Upper lobe of right lung (tissue), 1 donor: ENCODE measurements at places on chromosomes 7 and 10. TPM values are rescaled to one million over a fixed set of nuclear protein-coding genes. Genes with fewer than 3 reads are reported as not detected.

The BEND7 gene
- total RNA-seq: 31.1 TPM

The GRM8 gene
- not detected for total RNA-seq

The TDRD1 gene
- 0.14 TPM for total RNA-seq

The EVX1 gene
- not detected for total RNA-seq

The FAM25C gene
- total RNA-seq: not detected

The PON1 gene
- total RNA-seq: 0.49 TPM

The CRHR2 gene
- not detected for total RNA-seq

The DPYSL4 gene
- 1.7 TPM for total RNA-seq

The C7orf33 gene
- not detected for total RNA-seq

The PDZD7 gene
- 1.6 TPM for total RNA-seq

The GTPBP10 gene
- total RNA-seq: 19.9 TPM

The SRGN gene
- total RNA-seq: 225 TPM

The NKX2-3 gene
- 0.26 TPM for total RNA-seq

The OR6V1 gene
- not detected for total RNA-seq

The FXYD4 gene
- total RNA-seq: 1.1 TPM

The MKLN1 gene
- total RNA-seq: 66.0 TPM

The TUBB8 gene
- 0.20 TPM for total RNA-seq

The TLL2 gene
- not detected for total RNA-seq

The ZKSCAN1 gene
- total RNA-seq: 57.5 TPM

The ERVW-1 gene
- total RNA-seq: not detected

The FOXI2 gene
- not detected for total RNA-seq

The CUEDC2 gene
- total RNA-seq: 44.8 TPM

The NSUN6 gene
- total RNA-seq: 10.9 TPM

The LHPP gene
- total RNA-seq: 16.2 TPM

The MSRB2 gene
- 27.1 TPM for total RNA-seq

The GDF10 gene
- 16.8 TPM for total RNA-seq

The GIMAP6 gene
- total RNA-seq: 61.7 TPM

The GPNMB gene
- total RNA-seq: 322 TPM

The GNAT3 gene
- total RNA-seq: not detected

The VENTX gene
- 3.4 TPM for total RNA-seq

The ARHGEF35 gene
- total RNA-seq: 11.5 TPM

The IQCE gene
- 22.2 TPM for total RNA-seq

The LRIT1 gene
- not detected for total RNA-seq

The TLX1 gene
- not detected for total RNA-seq

The ANKRD61 gene
- not detected for total RNA-seq

The MMD2 gene
- total RNA-seq: not detected

The PRF1 gene
- 32.3 TPM for total RNA-seq

The CALCR gene
- total RNA-seq: not detected
